ENCODE measurements at places on chromosomes 13 and 19.

- DNase-seq = no peak
These were observed 226.2 kb downstream of the GGACT start for GRCh38 chr13:100362371-100362770.

DNA sequence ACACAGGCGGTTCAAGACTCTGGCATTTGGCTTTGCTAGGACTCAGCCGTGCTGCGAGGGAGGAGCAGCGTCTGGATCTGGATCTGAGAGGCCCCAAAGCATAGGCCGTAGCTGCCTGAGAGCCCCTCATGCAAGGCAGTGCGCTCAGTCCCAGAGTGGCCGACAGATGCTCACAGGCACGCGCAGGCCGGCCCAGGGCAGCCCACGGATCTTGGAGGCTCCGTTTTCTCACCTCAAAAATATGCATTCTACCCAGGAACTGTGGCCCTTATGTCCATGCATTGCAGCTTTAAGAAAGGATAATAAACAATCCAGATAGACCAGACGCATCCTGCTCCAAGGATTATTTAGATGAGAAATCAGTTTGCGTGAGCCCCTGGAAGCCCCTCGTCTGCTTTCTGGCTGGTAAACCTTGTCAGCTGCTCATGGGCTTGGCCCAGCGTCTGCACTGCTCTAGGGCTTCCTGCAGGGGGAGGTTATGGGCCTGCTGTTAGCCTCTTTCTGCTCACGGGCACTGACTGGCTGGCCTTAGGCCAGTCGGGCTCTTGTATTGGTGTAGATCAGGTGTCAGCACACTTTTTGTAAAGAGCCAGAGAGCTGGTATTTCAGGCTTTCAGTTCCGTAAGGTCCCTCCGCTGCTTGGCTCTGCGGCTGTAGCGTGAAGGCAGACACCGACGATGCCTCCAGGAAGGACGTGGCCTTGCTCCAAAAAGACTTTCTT lies 24.2 kb downstream of the TEX29 start:
- DNase-seq = no peak

- no peak for DNase-seq
These were observed at the start of gene IFNL4 for GRCh38 chr19:39248806-39249205. IFNL4 (minus strand) TSS chr19:39248856.

GRCh38 chr13:46051968-46052318 lies 603 bp downstream of the ZC3H13 start:
- no peak for DNase-seq

DNA sequence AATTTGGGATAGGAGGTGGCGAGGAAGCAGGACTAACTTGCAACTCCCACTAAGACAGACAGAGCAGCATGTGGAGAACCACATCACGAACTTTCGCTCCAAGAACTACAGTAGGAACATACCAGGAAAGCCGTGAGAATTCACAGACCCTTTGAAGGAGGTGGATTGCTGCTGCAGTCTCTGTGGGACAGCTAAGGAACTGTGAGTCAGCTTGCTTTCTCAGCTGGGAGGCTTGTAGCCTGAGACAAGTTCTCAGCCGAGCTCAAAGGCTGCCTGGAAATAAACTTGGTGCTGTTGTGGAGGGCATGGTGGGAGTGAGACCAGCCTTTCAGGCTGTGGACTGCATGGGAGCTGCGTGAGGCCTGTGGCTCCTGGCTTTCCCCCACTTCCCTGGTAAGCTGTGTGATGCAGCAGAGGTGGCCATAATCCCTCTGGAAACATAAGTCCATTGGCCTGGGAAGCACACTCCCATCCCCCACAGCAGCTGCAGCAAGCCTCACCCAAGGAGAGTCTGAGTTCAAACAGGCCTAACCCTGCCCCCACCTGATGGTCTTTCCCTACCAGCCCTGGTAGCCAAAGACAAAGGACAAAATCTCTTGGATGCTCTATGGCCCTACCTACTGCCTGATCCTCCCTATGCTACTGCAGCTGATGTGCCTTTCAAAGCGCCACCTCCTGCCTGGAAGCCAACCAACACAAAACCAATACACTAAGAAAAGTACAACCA lies 441.1 kb upstream of the HTR2A start:
- no peak for DNase-seq

- DNase-seq = no peak
These were observed 27.4 kb downstream of the INSR start for GRCh38 chr19:7266832-7267231.

DNA sequence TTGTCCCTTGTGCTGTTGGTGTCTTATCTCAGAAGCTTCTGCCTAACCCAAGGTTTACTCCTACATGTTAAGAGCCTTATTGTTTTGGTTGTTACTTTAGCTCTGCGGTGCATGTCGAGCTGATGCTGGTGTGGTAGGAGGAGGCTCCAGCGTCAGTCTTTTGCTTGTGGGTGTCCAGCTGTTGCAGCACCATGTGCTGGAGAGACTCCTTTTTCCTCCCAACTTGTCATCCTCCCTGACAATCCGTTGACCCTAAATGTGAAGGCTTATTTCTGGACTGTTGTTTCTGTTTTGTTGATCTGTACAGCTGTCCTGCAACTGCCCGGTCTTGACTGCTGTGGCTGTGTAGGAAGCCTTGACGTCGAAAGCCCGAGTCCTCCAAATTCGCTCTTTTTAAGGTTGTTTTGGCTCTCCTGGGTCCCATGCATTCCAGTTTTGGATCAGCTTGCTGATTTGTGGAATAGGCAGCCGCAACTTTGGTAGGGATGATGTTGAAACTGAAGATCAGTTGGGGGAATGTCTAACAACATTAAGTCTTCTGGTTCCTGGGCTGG lies 15.3 kb downstream of the NAXD start:
- no peak for DNase-seq

- DNase-seq = peak; percentile 57
These were observed 338 bp downstream of the RGCC start for GRCh38 chr13:41457589-41458186.

DNA sequence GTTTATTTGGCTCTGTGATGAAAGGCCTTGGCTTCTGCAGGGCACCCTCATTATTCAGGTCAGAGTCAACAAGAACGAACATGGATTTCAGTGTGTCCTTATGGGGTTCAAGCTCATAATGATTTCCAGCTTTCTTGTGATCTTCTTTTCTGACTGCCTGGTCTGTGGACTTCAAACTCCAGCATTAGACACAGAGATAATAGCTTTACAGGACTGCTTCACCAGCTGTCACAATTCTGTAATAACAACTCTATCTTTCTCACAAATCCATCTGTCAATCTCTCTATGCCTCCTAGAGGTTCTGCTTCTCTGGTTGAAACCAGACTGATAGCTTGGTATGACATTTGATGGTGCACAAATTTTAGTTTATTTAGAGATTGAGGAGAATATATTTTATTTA lies 13.1 kb upstream of the SLITRK6 start:
- no peak for DNase-seq

GRCh38 chr19:12482509-12482886 lies 2.1 kb downstream of the ZNF709 start:
- no peak for DNase-seq

DNA sequence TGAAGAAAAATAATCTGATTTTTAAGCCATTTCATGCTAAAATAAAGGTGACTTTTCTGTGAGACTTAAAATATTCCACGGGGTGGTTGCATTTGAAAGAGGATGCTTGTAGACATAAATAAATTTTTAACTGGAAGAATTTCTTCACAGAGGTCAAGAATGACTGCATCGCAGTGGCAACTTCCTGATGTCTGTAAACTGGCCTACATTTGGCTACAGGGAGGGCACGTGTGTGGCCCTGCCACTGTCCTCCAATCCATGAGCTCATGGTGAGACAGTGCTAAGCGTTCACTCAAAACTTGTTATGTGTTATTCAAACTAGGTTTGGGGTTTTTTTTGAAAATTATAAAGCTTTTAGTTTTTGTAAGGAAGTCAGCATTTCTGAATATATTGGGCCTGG lies 1089.3 kb downstream of the EFNB2 start:
- DNase-seq = no peak

- DNase-seq = no peak
These were observed 23.4 kb upstream of the RFC3 start for GRCh38 chr13:33794576-33794975.

GRCh38 chr19:8638078-8638619 lies 7.7 kb downstream of the NFILZ start:
- DNase-seq = no peak

DNA sequence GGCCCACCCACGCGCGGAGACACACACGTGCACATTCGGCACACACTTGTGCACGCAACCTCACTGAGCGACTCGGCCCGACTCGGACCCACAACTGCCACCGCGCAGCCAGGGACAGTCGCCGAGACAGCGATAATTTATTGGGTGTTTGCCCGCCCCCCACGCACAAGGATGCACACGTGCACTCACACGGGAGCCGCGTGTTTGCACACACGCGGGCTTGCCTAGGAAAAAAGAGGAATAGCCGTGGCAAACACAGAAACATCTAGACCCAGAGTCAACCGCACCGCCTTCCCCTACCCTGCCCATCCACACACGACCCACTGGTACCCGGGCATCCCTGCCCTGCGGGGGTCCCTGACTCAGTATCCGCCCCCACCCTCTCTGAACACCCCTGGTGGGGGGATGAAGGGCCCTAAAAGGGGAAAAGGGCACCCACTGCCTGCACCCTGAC lies 1.1 kb upstream of the SSBP4 start:
- peak; percentile 64 for DNase-seq

DNA sequence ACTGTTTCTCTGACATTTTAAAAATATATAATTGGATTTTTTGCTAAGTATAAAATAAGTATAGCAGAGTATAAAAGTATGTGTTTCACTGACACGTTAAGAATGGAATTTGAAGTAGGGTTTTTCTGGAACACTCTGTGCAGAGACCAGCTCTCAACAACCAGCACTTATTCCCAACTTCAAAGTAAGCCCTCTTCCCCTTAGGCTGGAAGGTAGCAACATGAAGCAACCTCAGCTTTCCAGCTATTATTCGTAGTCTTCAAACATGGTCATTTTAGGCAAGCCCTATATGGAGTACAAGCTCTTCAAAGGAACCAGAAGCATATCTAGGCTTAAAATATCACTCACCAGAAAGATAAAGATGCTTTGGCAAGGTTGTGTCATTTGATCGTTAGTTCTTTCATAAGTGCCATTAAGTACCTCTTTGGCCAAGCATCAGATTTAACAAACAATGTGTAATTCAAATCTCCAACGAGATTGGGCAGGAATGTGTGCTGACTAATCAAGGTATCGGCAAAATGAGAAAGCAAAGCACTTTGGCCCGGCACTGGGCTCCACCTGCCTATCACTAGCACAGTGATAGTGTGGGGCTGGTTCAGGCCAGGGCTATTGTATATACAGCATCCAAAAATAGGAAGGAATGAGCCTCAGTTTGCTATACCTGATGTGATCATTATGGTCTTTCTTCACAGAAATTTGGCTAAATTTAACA lies 95.9 kb upstream of the FREM2 start:
- DNase-seq = no peak

DNA sequence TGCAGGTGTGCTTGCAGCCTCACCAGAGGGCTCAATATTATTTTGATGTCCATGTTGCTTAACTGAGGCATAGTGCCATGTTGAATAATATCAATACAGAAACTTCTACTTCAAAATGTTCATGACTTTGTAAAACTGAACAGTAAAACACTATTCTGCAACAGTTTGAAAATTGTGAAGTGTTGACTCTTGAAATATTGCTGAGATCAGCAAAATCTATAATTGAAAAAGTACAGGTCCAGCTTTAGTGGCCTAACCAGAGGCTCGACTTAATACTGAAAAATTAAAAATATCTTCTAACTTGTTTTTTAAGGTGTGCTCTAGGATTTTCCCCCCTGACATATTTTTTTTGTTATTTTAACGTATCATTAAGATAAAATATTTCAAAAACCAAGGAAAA lies 1460.7 kb downstream of the EFNB2 start:
- DNase-seq = no peak

DNA sequence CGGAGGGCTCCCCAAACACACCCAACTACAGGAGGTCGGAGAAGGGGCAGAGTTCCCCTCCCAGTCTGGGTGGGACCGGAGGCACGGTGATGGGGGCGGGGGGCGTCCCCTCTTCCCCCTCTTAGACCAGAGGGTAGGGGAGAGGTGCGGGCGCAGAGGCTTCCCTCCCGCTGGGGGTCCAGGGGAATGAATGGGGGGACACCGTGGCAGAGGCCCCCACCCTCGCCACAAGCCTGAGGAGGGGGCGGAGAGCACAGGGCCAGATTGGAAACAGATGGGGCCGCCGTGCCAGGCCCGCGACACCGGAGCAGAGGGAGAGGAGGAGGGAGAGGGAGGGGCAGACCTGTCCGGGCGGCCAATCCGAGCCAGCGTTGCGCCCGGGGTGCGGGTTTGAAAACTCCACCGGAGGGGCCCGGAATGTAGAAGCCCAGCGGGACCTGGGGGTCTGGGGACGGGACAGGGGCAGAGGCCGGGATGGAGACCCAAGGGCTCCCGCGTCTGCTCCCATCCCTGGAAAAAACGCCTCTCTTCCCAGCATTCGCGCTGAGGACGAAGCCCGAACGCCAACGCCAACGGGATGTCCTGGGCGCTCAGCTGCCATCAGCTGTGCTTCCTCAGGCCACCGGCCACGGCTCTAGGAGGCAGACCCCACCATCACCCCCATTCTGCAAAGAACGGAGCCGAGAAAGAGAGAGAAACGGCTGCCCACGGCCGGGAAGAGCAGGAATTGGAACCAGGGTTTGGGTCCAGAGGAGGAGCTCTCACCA lies 46.8 kb downstream of the PTPRS start:
- DNase-seq = no peak

GRCh38 chr19:43504426-43505185 lies at the start of gene PHLDB3:
PHLDB3 (minus strand) TSS chr19:43504746; CDS start chr19:43504118, 628 bp downstream.
- DNase-seq = peak; percentile 68

DNA sequence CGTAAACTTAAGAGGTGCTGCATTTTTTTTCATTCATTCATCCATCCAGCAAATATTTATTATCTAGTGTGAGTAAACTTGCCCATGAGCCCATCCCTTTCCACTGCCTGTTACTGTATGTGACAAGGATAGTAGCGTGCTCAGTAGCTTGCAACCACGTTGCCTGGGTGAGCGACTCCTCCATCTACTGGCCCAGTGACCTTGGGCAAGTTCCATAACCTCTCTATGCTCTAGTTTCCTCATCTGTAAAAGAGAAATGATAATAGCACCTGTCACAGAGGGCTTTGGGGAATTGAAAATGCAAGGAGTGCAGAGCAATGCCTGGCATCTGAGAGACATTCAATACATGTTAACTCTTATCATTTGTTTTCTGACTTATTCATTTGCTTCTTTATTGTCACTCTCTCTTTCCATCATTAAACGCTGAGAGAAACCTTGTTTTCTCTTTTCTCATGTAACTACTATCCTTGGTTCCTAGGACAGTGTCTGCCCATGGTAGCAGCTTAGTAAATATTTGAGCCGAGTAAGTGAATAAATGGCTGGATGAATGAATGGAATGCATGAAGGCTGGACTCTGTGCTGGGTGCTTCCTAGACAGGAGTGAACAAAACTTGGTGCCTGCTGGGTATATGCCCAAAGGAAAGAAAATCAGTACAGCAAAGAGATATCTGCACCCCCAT lies 19.9 kb downstream of the LRCH1 start:
- no peak for DNase-seq

DNA sequence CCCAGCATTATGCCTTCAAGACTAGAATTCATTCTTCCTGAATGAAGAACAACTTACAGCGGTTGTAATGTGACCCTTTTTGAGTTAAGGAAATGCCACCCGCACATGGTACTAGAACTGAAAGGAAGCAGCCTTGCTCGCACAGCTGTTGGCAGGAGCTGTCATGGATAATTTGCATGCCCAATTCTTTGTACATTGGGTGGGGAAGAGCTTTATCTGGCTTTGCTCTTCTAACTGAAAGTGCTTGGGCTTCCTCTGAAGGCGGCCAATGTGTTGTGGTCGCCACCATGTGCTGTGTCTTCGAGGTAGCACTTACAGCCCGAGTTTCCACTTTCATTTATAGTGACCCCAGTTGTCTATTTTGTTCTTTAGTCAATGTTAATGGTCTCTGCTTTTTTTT lies 3.4 kb downstream of the CCNE1 start:
- no peak for DNase-seq

- DNase-seq = no peak
These were observed 77.3 kb downstream of the DHRS12 start for GRCh38 chr13:51726446-51727193.
